ENCODE measurements at places on chromosomes 5 and 9. TPM values are rescaled to one million over a fixed set of nuclear protein-coding genes. Genes with fewer than 3 reads are reported as not detected.

TMC1 gene
- not detected for total RNA-seq

ACER2 gene
- total RNA-seq, result 13.2 TPM

PPP3R2 gene
- total RNA-seq, result not detected

SLC6A19 gene
- total RNA-seq, result 106 TPM

- no peaks in the 10 kb centered on the region for H3K4me1 ChIP-seq
- no peaks in the 10 kb centered on the region for H3K27me3 ChIP-seq
- H3K36me3 ChIP-seq, result no peaks in the 10 kb centered on the region
- DNase-seq, result no peak
- H3K27ac ChIP-seq, result no peak overlapping the region
Observed at GRCh38 chr9:805151-805550, 36.3 kb upstream of the DMRT1 start.

- no peaks in the 10 kb centered on the region for H3K36me3 ChIP-seq
- H3K4me3 ChIP-seq, result no peak overlapping the region
- H3K27me3 ChIP-seq, result no peaks in the 10 kb centered on the region
- no peaks in the 10 kb centered on the region for H3K4me1 ChIP-seq
- peak overlapping the region; percentile 49 for H3K27ac ChIP-seq
- DNase-seq, result no peak
Observed at GRCh38 chr9:15277400-15278090, 29.5 kb downstream of the TTC39B start.

GRCh38 chr9:102844716-102845115 is 150.4 kb upstream of the CYLC2 start:
- DNase-seq, result no peak
- H3K36me3 ChIP-seq, result no peaks in the 10 kb centered on the region
- H3K27ac ChIP-seq, result no peak overlapping the region
- H3K27me3 ChIP-seq, result no peaks in the 10 kb centered on the region
- peaks cover 39% of the 10 kb centered on the region for H3K4me1 ChIP-seq
- no peak overlapping the region for H3K4me3 ChIP-seq

DNA sequence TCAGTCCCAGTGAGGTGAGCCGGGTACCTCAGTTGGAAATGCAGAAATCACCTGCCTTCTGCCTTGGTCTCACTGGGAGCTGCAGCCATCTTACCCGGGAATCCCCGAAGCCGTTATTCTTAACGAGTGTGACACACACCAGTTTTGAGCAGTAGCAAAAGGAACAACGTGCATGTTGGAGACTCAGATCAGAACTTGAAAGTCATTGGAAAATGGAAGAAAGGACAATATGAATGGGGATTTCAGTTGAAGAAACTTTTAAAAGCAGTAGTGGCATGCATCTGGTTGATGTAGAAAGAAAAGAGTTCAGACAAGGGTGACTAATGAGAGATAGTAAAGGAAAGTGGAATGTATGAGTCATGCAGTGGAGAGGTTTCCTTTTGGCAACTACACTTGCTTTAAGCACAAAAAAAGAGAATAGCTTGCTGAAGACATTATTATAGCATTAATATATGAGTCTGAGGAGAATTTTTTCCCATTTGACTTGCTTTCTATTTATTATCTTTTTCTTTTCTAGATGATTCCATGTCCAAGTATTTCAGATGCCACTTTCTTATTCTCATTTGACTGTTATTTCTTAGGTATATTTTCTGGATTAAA is 44.4 kb upstream of the ANKDD1B start:
- no peaks in the 10 kb centered on the region for H3K27me3 ChIP-seq
- no peak overlapping the region for H3K4me3 ChIP-seq
- DNase-seq, result no peak
- H3K36me3 ChIP-seq, result no peaks in the 10 kb centered on the region
- peak overlapping the region; percentile 54 for H3K27ac ChIP-seq
- peaks cover 6% of the 10 kb centered on the region for H3K4me1 ChIP-seq

DNA sequence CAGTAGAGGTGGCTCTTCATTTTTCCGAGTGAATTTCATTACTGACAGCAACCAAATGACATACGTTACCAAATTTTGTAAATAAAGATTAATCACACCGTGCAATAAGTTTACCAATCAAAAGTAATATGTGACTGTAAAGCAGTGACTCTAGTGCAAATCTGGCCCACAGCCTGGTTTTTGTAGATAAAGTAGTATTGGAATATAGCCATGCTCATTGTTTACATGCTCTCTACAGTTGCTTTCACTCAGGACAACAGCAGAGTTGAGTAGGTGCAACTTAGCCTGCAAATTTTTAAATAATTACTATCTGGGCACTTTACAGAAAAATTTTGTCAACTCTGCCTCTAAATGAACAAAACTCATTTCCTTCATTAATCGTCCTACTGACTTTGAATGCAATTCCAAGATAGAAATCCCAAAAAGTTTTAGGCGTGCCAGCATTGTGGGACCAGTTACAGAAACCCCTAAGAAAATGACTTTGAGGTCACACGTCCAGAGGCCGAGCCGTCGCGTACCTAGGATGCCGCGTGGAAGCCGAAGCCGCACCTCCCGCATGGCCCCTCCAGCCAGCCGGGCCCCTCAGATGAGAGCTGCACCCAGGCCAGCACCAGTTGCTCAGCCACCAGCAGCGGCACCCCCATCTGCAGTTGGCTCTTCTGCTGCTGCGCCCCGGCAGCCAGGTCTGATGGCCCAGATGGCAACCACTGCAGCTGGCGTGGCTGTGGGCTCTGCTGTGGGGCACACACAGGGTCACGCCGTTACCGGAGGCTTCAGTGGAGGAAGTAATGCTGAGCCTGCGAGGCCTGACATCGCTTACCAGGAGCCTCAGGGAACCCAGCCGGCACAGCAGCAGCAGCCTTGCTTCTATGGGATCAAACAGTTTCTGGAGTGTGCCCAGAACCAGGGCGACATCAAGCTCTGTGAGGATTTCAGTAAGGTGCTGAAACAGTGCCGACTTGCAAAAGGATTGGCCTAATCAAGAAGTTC is 180.7 kb upstream of the TLE4 start:
- no peak overlapping the region for H3K4me3 ChIP-seq
- no peak overlapping the region for H3K27ac ChIP-seq
- DNase-seq, result no peak

- H3K4me1 ChIP-seq, result peaks cover 28% of the 10 kb centered on the region
- H3K27ac ChIP-seq, result peak overlapping the region; percentile 73
- no peaks in the 10 kb centered on the region for H3K27me3 ChIP-seq
Observed at GRCh38 chr9:91897201-91897600, 52.8 kb downstream of the ROR2 start.

- H3K27me3 ChIP-seq, result no peaks in the 10 kb centered on the region
- no peaks in the 10 kb centered on the region for H3K36me3 ChIP-seq
- H3K4me3 ChIP-seq, result no peak overlapping the region
- no peaks in the 10 kb centered on the region for H3K4me1 ChIP-seq
- DNase-seq, result no peak
- no peak overlapping the region for H3K27ac ChIP-seq
Observed at GRCh38 chr9:110877374-110877773, 160.9 kb downstream of the LPAR1 start.

DNA sequence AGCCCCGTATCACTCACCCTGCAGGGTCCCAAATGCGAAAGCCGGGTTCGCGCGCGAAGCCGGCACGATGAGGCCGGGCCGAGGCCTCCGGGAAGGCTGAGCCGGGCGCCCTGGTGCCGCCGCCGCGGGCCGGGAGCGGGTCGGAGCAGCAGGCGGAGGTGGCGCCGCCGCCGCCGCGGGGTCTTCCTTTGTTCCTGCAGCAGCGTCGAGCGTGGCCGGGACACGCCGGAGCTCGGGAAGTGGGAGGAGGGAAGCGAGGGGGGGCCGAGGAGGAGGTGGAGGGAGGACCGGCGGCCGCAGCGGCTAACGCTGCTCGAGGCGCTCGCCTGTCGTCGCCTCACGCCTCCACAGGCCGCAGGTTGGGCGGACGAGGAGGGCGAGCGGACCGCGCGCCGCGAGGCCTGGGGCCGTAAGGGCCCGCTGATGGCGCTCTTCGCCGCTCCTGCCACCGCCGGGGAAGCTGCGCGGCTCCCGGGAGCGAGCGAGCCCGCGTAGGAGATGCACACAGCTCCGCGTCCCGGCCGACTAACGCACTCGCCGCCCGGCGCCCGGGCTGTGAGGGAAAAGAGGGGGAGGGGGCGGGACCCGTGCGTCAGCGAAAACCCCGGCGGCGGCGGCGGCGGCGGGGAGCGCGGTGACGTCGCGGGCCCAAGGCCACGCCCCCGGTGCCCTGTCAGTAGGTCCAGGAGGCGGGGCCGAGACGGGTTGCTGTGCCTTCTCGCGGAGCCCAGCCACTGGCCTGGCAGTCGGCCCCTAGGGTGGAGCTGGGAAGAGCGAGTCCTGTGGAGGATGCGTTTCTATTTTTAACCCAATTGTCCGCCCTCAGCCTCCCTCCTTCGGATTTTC is at the start of gene ZFAND5:
Gene ZFAND5 (minus strand): TSS at position 530 of the 846 bp plus-strand sequence. CDS start 4,430 bp downstream, outside the sequence.
- H3K27me3 ChIP-seq, result no peaks in the 10 kb centered on the region
- no peaks in the 10 kb centered on the region for H3K36me3 ChIP-seq
- H3K27ac ChIP-seq, result peak within 1 kb of the TSS; percentile 100

- no peaks in the 10 kb centered on the region for H3K4me1 ChIP-seq
- H3K36me3 ChIP-seq, result no peaks in the 10 kb centered on the region
- no peak overlapping the region for H3K27ac ChIP-seq
- H3K4me3 ChIP-seq, result no peak overlapping the region
- no peak for DNase-seq
Observed at GRCh38 chr5:14880688-14881087, 9.1 kb upstream of the ANKH start.

DNA sequence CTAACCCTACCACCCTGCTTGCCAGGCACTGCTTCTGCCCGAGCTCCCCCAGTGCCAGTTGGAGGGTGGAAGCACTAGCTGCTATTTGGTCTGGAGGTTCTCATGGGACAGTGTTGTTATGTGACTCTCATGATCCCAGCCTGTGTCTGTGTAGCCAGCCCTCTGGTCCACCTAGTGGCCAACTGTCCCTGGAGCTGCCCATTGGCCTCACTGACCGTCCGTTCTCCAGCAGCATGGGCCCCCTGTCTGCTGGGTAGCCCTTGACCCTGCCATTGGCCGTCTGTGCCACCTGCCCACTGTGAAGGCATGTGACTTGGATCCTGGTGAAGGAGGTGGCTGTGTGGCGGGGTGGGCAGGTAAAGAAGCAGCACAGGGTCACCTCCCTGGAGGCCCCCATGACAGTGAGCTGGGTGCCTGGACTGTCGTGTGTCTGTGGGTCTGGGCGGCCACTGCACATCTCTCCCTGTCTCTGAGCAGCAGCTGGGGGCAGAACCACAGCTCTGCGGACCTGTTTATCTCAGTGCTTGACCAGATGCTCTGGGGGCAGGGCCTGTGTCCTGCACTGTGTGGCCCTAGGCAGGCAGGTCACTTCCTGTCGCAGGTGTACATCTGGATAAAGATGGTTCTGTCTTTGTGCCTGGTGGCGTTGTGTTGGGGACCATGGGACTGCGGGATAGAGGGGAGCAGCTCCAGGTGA is 11.4 kb downstream of the PHF2 start:
- no peak for DNase-seq
- no peaks in the 10 kb centered on the region for H3K27me3 ChIP-seq
- no peak overlapping the region for H3K4me3 ChIP-seq
- no peaks in the 10 kb centered on the region for H3K36me3 ChIP-seq
